ENCODE measurements at places on chromosomes 11 and 22.
A peak's percentile ranks its signal among the peaks of the same experiment; 100 is the strongest.

DNA sequence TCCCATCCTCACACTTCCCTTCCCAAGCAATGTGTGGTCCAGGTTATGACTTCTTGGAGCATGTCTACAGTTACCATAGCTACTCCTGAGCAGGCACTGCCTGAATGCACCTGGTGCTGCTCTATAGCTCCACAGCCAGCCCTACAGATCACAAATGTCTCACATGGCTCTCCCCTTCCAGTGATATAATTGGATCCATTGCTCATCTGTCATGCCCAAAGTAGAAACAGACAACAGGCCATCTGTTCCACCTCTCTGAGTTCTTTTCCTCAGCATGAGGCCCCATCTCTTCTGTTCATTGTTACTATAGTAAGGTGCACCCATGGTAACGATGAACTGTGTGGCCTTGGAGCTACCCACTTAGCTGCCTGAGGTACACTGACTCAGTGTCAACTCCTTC, 320.3 kb upstream of the ZC3H12C start:
- DNase-seq: no peak

GRCh38 chr11:111450480-111451320, 61.5 kb downstream of the BTG4 start:
- DNase-seq: no peak

DNA sequence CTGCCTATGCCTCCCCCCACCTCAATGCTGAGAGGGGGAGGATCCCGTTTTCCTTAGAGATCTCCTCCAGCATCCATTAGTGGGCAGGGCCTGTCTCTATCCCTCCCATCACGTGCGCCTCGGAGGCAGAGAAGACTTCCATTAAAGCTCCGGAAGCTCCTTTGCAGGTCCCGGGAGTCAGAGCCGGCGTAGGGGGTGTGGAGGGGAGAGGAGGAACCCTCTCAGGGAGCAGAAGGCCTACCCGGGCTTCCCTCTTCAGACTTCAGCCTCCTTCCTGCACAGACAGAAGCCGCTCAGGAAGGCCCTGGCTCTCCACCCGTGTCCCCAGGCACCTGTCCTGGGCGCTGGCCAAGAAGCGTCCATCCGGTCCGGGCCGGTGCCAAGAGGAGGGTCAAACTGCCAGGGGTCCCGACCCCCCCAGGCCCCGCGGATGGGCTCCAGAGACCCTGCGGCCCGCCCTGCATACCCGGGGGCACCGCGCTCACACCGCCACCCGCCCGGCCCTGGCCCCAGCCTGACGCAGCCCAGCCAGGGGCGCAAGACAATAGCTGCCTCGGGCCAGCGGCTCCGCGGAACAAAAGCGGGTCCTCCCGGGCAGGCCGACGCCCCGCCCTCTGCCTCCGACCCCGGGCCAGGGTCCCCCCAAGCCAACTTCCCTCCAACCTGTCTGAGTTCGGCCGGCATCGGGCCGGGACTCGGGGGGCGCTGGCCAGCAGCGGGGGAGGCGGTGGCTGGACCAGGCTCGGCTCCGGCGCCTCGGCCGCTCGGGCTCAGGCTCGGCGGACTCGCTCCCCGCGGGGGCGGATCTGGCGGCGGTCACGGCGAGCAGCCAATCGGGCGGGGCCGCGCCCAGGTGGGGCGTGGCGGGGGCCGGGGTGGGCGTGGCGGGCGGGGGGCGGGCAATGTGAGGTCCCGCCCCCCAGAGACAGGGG, 29.9 kb downstream of the ARVCF start:
- peak; percentile 72 for DNase-seq

DNA sequence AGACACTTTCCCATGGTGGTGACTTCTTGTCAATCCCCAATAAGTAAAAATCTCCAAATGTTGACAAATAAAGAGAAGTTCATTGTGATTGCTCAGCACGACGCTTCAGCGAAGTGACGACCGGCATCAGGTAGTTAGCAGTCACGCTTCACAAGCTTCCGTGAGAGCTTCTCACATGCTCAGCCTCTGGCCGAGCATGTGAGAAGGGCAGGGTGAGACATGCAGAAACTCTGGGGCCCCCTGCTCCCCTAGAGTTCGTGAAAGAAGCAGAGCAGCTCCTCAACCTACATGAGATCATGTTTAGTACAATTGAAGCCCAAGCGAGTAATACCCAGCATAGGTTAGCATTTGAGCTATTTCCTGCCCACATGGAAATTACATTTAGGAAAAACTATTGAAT, 4.4 kb upstream of the C11orf16 start:
- DNase-seq: no peak

DNA sequence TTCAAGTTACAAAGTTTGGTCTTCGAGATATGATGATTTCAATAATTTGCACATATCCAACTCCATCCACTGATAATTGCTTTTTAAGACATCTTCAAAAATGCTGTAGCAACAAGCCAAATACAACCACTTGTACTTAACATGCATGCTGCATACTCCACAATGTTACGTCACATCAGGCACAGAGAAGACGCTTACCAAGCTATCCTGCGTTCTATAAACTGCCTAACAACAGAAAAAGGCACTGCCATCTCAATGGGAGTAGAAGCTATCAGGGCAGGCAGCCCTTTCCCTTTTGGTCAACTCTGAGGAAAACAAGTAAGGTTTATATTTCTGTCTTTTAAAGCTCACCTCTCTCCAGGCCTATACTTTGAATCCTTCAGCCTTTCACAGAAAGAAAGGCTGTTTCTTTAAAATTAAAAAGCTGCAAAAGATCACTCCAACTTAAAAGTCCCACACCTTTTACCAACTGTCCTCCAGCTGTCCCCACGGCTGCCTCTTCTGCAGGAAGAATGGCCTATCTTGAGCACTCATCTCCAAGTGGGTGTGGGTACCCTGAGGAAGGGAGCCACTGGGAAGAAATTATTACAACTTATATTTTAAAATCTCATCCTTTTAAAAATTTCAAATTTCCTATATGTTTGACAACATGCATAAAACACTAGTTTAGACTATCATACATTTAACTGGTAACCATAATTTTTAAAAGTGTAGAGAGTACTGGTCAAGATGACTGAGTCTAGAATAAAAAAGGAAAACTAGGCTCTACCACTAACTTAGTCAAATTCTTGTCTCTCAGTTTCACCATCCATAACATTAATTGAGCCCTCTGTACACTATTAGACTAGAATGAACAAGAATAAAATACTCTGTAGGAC, 14.5 kb downstream of the PHF21A start:
- DNase-seq: no peak

DNA sequence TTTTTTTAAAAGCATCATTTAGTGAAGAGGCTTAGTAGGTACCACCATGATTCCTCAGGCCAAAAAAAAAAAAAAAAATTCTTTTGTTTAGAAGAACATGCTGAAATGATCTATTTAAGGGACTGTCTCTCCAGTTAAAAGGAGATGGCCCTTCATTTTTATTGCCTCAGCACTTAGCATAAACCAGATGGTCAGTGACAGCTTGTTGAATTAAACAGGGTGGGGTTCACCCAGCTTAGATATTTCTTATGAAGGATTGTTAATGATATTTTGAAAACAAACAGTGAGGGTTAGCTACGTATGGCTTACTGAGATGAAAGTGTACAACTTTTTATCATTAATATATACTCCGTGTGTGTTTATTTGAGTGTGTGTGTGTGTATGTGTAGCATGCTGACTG, 203.7 kb downstream of the FAM181B start:
- DNase-seq: no peak

DNA sequence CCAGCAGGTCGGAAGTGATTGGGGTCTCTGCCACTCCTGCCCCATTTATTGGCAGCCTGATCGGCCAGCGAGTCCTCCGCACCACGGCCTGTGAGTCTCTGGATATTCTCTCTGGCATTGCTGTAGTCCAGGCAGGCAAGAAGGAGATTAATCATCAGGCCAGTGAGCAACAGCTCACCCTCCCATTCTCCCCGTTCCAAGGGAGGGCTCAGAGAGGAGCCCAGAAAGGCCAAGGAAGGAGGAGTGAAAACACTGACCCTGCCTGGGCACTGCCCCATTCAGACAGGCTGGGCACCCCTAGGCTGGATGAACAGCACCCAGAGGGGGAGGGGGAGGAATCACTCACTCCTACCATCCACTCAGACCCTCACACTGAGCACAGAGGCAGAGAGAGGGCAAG, 3.1 kb downstream of the SAA2 start:
- DNase-seq: peak; percentile 44

DNA sequence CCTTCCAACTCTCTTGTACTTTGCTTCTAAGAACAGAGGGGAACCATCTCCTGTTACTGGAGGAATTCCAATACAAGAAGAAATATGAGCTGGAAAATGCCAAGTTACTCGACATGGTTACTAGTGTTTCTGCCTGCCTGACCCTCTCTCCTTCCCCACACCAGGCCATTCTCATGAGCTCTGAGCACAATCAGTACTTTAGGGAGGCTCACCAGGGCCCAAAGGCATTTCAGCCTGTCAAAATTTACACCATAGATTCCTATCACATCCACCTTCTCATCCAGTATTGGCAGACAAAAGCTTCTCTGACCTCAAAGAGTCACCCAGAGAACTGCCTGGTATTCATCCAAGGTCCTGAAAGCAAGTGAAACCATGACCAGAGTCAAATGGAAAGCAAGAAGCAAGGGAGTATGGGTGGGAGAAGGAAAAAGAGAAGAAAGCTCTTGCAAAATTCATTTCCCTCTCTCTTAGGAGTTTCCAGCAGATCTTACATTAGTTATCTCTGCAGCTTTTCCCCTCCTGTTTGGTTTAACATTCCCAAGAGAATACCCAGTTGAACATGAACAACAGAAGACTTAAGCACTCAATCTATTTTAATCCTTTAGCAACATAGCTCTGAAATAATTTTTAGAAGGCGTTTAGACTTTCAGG, 58.7 kb upstream of the NCAM1 start:
- DNase-seq: no peak

DNA sequence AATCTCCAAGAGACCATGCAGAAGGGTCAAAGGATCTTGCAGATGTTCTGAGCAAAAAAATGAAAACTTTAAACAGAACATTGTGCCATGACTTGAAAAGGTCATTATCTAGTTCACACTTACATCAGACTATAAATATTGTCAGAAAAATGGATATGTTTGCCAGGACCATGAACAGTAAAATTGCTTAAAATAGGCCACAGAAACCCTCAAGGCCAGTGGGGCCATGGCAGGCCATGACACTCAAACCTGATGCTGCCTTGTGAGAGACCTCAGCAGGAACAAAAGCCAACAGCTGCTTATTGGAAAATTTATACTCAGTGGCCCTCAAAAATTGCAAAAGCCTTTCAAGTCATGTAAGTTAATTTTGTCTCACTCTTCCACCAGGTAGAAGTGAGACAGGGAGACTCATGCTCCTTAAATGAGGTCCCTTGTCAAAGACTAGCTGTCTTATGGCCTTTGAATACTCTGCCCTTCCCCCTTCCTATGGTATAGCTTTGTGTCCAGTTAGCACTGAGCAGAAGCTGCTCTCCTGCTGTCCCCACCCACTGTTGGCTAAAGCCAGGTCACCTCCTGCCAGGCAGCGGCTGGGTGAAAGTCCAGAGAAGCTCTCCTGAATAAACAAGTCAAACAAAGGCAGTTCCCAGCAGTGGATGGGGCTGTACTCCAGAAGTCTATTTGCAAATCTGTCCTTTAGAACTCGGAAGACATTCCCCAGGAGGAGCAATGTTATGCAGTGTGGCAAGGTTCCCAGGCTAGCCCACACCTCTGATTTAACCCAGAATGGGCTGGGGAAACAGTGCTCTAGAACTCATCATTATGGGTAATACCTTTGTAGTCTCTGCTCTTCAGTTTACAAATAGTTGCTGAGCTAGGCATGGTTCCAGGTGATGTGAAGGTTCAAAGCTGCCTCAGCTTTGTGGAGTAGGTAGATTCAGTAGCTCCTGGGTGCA, 21.4 kb downstream of the ADM start:
- DNase-seq: no peak

Measured in mammary epithelial cell (primary cell).